Gastrocnemius medialis (tissue), 4 donors: ENCODE measurements at places on chromosomes 6 and 20. TPM values are rescaled to one million over a fixed set of nuclear protein-coding genes. Genes with fewer than 3 reads are reported as not detected.

DNA sequence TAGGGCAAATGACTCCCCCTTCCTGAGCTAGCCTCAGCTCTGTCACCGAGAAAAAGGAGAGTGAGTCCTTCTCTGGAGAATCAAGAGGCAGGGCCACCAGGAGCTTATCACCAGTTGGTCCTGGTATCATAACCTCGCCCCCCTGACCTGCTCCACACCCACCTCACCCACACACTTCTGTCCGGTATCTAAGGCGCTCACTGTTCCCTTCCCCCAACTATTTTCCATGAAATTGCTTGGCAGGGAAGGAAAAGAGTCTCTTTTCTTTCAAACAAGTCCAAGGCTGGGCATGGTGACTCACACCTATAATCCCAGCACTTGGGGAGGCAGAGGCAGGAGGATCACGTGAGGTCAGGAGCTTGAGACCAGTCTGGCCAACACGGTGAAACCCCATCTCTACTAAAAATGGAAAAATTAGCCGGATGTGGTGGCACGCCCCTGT lies 77.6 kb downstream of the ZMYND8 start:
- H3K27me3 ChIP-seq: no peaks in the 10 kb centered on the region
- H3K4me3 ChIP-seq: no peak overlapping the region
- H3K36me3 ChIP-seq: no peaks in the 10 kb centered on the region
- H3K27ac ChIP-seq: peak overlapping the region; percentile 48

DNA sequence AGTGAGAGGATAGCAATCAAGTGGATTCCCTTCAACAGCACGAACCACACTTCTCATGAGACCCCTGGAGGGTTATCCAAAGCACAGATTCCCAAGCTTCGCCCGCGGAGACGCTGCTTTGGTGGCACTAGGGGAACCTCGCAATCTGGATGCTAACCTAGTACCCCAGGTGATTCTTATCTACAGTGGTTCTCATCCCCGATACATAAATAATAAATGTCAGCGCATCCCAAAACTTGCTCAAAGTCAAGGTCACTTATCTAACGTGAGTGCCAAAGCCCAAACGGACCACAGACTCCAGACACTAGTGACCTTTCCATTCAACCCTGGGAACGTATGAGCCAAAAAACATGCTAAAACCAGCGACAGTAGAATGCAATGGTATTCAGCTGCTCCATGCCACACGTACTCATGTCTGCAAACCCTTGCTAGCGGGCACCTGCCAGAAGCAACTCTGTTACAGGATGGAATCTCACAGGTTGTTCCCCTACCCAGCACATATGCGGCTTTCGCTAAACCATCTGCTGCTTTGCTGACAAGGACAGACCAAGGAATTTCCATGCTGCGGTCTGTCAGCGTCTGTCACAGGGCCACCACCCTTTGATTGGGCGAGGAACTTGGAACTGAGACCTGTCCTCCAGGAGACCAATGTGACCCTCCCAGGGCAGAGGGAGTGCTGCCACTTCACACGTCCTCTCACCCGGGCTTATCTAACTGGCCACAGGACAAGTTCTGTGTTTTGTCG lies 16.8 kb downstream of the MYLK4 start:
- peak; percentile 22 for DNase-seq
- peak overlapping the region; percentile 66 for H3K27ac ChIP-seq
- H3K4me3 ChIP-seq: no peak overlapping the region
- no peaks in the 10 kb centered on the region for H3K36me3 ChIP-seq

DNA sequence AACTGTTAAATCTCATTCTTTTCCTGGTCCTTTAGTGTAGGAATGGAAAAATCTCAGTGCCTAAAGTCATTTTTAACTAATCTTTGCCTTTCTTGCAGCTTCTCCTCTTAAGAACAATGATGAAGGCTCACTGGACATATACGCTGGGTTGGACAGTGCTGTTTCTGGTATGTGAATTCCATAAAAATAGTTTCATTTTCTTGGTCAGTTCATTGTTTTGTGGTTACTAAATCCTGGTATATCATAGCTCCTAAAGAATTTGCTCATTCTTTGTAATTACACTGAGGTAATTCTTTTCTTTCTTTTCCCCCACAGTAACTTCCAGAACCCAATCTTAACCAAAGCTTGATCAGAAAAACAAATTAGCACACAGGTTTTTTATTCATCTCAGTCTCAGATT lies 23.4 kb downstream of the CASP8AP2 start:
- H3K4me1 ChIP-seq: no peaks in the 10 kb centered on the region
- H3K4me3 ChIP-seq: no peak overlapping the region
- peaks cover 43% of the 10 kb centered on the region for H3K36me3 ChIP-seq
- H3K27me3 ChIP-seq: no peaks in the 10 kb centered on the region
- no peak overlapping the region for H3K27ac ChIP-seq

- DNase-seq: no peak
- H3K4me1 ChIP-seq: no peaks in the 10 kb centered on the region
- H3K36me3 ChIP-seq: no peaks in the 10 kb centered on the region
- no peaks in the 10 kb centered on the region for H3K27me3 ChIP-seq
Observed at GRCh38 chr20:14902432-14903089, 565.1 kb upstream of the FLRT3 start.

GRCh38 chr20:31605031-31605901 lies at the start of gene ID1:
Gene ID1 (plus strand): TSS chr20:31605289. CDS start chr20:31605388, 99 bp downstream.
- H3K36me3 ChIP-seq: no peaks in the 10 kb centered on the region
- no peaks in the 10 kb centered on the region for H3K27me3 ChIP-seq
- H3K4me1 ChIP-seq: no peaks in the 10 kb centered on the region
- peak within 1 kb of the TSS; percentile 91 for H3K27ac ChIP-seq

DNA sequence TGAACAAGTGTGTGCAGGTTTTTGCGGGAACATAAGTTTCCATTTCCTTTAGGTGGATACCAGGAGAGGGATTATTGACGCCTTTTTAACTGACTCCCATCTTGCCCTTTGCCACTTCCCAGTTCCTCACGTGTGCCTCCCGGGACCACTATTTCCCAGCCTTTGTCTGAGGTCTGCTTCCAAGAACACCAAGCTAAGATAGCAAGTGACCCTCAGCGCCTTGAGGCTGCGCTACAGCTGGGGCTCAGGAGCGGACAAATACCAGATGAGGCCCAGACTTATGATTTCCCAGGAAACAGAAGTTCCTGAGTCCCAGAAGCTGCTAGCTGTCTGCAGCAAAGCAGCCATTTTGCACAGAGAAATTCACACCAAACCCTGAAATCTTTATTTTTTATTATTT lies 216.7 kb downstream of the SYNDIG1 start:
- no peaks in the 10 kb centered on the region for H3K36me3 ChIP-seq
- no peak for DNase-seq
- H3K27me3 ChIP-seq: no peaks in the 10 kb centered on the region

GRCh38 chr6:95489185-95489863 lies 88.0 kb upstream of the MANEA start:
- H3K27me3 ChIP-seq: no peaks in the 10 kb centered on the region
- no peak overlapping the region for H3K4me3 ChIP-seq
- H3K4me1 ChIP-seq: no peaks in the 10 kb centered on the region
- DNase-seq: no peak
- no peak overlapping the region for H3K27ac ChIP-seq

GRCh38 chr6:89485320-89485719 lies 52.4 kb downstream of the ANKRD6 start:
- H3K27ac ChIP-seq: no peak overlapping the region
- no peaks in the 10 kb centered on the region for H3K36me3 ChIP-seq
- H3K4me3 ChIP-seq: no peak overlapping the region
- no peak for DNase-seq
- no peaks in the 10 kb centered on the region for H3K27me3 ChIP-seq
- peaks cover 26% of the 10 kb centered on the region for H3K4me1 ChIP-seq

GRCh38 chr6:5506149-5506548 lies 244.8 kb downstream of the FARS2 start:
- no peak for DNase-seq
- no peak overlapping the region for H3K4me3 ChIP-seq
- H3K27ac ChIP-seq: no peak overlapping the region
- no peaks in the 10 kb centered on the region for H3K36me3 ChIP-seq
- H3K4me1 ChIP-seq: peaks cover 6% of the 10 kb centered on the region

DNA sequence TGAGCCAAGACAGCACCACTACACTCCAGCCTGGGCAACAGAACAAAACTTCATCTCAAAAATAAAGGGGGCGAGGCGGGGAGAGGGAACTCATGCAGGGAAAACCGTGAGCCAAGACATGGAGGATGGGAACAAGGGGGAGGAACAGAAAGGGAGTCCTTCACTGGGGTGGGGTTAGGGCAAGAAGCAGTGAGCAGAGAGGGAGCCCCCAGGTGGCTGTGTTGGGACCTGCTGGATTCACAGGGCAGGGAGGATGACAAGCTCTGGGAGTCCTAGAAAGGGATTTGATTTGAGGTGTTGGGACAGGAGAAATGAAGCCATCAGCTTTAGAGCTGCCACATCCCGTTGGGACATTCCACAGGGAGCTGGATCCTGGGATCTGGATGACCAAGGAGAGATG lies 90.6 kb upstream of the TOP1 start:
- H3K27ac ChIP-seq: no peak overlapping the region
- H3K36me3 ChIP-seq: no peaks in the 10 kb centered on the region
- no peaks in the 10 kb centered on the region for H3K27me3 ChIP-seq
- no peak for DNase-seq
- H3K4me3 ChIP-seq: no peak overlapping the region

DNA sequence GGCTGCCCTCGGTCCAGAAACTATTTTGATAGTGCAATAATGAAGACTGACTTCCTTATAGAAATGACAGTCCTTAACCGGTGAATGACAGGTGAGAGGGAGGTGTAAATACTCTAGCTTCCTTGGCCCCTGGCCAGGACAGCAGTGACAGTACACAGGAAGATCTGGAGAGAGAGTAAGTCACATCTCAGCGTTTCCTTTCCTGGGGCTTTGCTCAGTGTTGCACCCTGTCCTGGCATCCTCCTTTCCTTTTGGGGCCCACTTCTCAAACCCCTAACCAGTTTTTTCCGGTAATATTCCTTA lies 336.9 kb downstream of the CD83 start:
- no peaks in the 10 kb centered on the region for H3K27me3 ChIP-seq
- H3K4me1 ChIP-seq: peaks cover 12% of the 10 kb centered on the region
- no peak overlapping the region for H3K4me3 ChIP-seq
- no peak for DNase-seq
- H3K36me3 ChIP-seq: no peaks in the 10 kb centered on the region

DNA sequence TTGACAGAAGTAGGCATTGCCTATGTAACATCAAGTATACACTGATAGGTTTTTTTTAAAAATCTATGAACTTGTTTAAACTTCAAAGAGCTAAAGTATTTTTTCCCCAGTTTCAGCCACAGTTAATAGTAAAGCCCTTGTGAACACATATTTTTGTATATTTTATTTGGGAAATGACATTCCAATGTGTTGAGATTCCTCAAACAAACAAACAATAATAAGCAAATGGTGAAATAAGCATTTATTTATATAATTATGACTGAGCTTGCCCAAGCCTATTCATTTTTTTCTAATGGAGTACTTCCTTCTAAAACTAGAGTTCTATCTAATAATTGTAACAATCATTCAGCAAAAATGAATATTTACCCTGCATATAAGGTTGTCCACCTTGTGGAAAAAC lies 12.5 kb downstream of the SYCP2 start:
- H3K36me3 ChIP-seq: no peaks in the 10 kb centered on the region
- no peak for DNase-seq
- no peaks in the 10 kb centered on the region for H3K4me1 ChIP-seq
- no peak overlapping the region for H3K4me3 ChIP-seq

DNA sequence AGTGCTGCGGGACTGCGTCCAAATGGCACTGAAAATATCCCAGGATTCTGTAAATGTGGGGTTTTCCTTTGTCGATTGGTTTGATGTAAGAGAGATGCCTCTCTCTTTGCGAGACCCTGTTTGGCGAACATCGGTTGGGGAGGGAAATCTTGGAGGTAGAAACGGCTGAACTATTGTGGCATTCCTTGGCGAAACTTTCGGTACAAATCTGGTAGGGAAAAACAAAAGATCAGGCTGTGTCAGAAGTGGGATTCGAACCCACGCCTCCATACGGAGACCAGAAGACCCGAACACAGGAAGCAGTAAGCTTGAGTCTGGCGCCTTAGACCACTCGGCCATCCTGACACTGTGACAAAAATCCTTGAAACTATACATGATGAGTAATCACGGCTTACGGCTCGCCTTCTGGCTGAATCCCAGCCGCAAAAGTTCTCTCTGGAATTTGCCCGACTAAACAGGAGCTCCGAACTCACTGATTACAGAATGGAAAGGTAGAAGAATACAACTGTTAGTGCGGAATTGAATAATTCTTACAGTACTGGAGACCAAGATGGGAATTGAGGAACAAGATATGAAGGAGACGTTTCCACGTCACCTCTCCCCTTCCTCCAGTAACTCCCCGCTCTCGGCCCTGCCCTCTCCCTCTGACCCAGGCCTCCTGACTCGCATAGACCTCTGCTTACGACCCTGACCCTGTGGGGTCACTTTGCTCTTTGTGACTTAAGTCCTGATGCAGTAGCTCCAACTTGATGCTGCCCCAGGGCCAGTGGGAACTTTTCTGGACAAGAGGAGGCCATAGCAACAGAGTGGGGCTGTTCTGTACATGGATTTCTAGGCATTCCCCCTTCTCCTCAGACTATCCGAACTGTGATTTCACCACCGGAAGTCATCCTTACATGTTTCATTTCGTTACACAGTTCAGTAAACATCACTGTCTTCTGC lies 132.8 kb upstream of the ZNF184 start:
- H3K4me3 ChIP-seq: no peak overlapping the region
- H3K27ac ChIP-seq: no peak overlapping the region
- no peaks in the 10 kb centered on the region for H3K4me1 ChIP-seq
- no peak for DNase-seq
- peaks cover 34% of the 10 kb centered on the region for H3K27me3 ChIP-seq

DNA sequence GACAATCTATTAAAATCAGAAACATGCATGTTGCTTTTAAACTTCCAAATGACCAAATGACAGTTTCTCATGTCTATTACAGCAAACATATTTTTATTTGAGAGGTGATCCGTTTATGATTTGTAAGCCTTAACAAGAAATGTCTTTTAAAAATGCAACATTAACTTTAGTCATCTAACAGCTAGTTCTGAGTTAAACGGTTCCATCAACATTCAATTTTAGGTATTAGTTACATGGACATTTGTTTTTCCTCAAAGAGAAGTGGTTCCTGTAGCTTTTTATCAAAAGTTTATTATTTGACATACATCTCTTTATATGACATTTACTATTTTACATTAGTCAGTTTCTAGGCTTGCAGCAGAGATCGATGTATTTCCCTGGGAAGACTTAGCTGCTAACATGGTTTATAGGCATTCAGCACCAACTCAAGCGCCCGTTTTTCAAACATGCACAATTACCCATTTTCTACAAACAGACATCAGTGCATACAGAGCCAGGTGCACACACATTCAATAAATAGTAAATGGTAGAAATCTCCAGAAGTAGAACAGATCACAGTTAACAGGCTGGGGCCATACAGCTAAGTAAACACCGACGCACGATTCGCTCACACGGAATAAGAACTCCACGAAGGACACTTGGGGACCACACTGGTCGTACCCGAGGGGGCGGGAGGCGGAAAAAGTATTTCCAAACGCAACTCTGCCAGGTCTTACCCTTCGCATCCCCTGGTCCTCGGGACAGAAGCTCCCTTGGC lies 882 bp downstream of the CNR1 start:
- H3K27me3 ChIP-seq: peaks cover 52% of the 10 kb centered on the region
- no peak for DNase-seq
- peak overlapping the region; percentile 58 for H3K4me3 ChIP-seq
- H3K36me3 ChIP-seq: no peaks in the 10 kb centered on the region

GRCh38 chr20:55677011-55677410 lies 328.3 kb downstream of the CBLN4 start:
- no peak overlapping the region for H3K27ac ChIP-seq
- DNase-seq: no peak
- no peaks in the 10 kb centered on the region for H3K4me1 ChIP-seq
- no peak overlapping the region for H3K4me3 ChIP-seq
- H3K36me3 ChIP-seq: no peaks in the 10 kb centered on the region
- no peaks in the 10 kb centered on the region for H3K27me3 ChIP-seq

Gene MTFR2
- 0.51 TPM for total RNA-seq

Gene UBE2V1
- 47.2 TPM for total RNA-seq

Gene OR2J3
- not detected for total RNA-seq
